ENCODE measurements at places on chromosomes 6 and 20. TPM values are rescaled to one million over a fixed set of nuclear protein-coding genes. Genes with fewer than 3 reads are reported as not detected.

COL21A1 gene
- total RNA-seq: 1.3 TPM

WTAP gene
- 132 TPM for total RNA-seq

GPR63 gene
- total RNA-seq: 22.8 TPM

TUBB2B gene
- 3,227 TPM for total RNA-seq

LBP gene
- not detected for total RNA-seq

TCP11 gene
- 0.63 TPM for total RNA-seq

CLDN20 gene
- not detected for total RNA-seq

BPI gene
- total RNA-seq: not detected

TPD52L1 gene
- 3.8 TPM for total RNA-seq

STK38 gene
- 22.8 TPM for total RNA-seq

All from parietal lobe (tissue), 2 donors.